ENCODE measurements at places on chromosomes 13 and 19.

GRCh38 chr13:33518452-33518851 is 232.9 kb upstream of the STARD13 start:
- no peak for DNase-seq

GRCh38 chr19:54233941-54234340 is 8.6 kb downstream of the LILRA6 start:
- DNase-seq = no peak

- DNase-seq = no peak
These were observed 9.0 kb downstream of the ABHD8 start for GRCh38 chr19:17294051-17294891.

DNA sequence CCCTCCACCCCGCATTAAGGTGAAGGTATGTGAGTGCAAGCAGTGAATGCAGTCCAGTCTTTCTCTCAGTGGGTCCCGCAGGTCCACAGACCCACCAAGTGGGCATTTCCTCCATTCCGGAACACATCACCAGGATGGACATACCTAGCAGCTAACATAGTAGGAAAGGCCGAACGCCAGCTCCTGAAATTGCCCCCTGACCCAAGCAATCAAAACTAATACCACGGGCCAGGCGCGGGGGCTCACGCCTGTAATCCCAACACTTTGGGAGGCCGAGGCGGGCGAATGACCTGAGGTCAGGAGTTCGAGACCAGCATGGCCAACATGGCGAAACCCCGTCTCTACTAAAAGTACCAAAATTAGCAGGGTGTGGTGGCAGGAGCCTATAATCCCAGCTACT is 71.7 kb upstream of the VSTM2B start:
- DNase-seq = no peak

- no peak for DNase-seq
These were observed 103.8 kb downstream of the KL start for GRCh38 chr13:33119856-33120543.
